Adrenal gland (tissue), 19 donors: ENCODE measurements at places on chromosomes 7 and 10. TPM values are rescaled to one million over a fixed set of nuclear protein-coding genes. Genes with fewer than 3 reads are reported as not detected.

Gene AQP1
- total RNA-seq, result 37.6 TPM

Gene INSYN2A
- total RNA-seq, result not detected

- H3K4me3 ChIP-seq, result peak overlapping the region; percentile 34
- DNase-seq, result peak; percentile 67
- H3K27me3 ChIP-seq, result no peaks in the 10 kb centered on the region
- H3K4me1 ChIP-seq, result peaks cover 14% of the 10 kb centered on the region
Measured at GRCh38 chr7:158016180-158017097, 571.2 kb downstream of the PTPRN2 start.

DNA sequence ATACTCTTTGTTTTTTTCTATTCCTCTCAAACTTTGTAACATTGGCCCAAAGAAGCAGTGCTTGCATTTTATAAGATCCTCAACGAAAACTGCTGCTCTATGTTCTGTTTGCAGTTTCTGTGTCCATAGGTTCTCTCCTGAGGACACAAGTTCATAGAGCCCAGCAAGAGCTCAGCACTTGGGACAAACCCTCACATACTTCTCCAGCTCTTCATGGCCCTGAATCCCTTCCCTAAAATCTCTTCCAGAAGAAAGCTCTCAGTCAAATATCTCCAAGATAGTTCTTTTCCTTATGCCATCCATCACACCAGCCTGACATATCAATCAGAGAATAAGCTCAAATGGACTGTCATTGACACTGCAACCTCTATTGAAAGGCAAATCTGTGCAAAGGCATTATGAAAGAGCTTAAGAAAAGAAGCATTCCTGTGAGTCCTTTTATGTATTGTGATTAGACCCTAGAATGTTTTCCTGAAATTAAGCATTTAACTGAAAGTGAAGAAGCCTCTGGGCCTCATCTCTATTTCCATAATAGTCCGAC lies 405.5 kb downstream of the ANKRD7 start:
- no peaks in the 10 kb centered on the region for H3K4me1 ChIP-seq
- H3K36me3 ChIP-seq, result no peaks in the 10 kb centered on the region
- no peak for DNase-seq
- H3K27ac ChIP-seq, result no peak overlapping the region

Gene BRAF
- total RNA-seq, result 27.3 TPM

GRCh38 chr10:129883029-129883428 lies 81.0 kb downstream of the EBF3 start:
- H3K36me3 ChIP-seq, result no peaks in the 10 kb centered on the region
- H3K4me3 ChIP-seq, result no peak overlapping the region
- H3K27ac ChIP-seq, result no peak overlapping the region
- no peak for DNase-seq
- H3K27me3 ChIP-seq, result no peaks in the 10 kb centered on the region

DNA sequence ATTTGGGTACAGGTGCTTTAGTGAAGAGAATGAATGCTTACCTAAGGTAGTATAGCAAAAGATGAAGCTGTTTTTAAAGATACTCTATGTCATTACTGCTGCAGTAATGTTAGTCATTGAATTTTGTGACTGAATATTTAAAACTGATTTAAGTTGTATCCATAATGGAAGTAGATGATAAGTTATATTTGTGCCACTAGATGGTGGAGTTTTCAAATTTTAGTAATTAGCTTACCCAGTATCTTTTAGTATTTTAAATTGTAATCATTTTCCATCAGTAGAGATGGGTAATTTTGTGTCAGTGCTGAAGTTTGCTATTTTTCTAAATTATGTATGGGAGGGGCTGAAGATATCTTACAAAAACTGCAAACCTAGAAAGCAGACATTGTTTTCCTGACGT lies 25.2 kb downstream of the HBP1 start:
- H3K4me1 ChIP-seq, result no peaks in the 10 kb centered on the region
- no peak for DNase-seq
- no peak overlapping the region for H3K4me3 ChIP-seq
- no peaks in the 10 kb centered on the region for H3K36me3 ChIP-seq
- H3K27me3 ChIP-seq, result no peaks in the 10 kb centered on the region
- H3K27ac ChIP-seq, result no peak overlapping the region

- no peak for DNase-seq
- H3K27me3 ChIP-seq, result no peaks in the 10 kb centered on the region
- H3K36me3 ChIP-seq, result no peaks in the 10 kb centered on the region
- H3K4me1 ChIP-seq, result no peaks in the 10 kb centered on the region
Measured at GRCh38 chr7:47188653-47189315, 393.1 kb downstream of the TNS3 start.

Gene SDK1
- total RNA-seq, result 1.6 TPM

DNA sequence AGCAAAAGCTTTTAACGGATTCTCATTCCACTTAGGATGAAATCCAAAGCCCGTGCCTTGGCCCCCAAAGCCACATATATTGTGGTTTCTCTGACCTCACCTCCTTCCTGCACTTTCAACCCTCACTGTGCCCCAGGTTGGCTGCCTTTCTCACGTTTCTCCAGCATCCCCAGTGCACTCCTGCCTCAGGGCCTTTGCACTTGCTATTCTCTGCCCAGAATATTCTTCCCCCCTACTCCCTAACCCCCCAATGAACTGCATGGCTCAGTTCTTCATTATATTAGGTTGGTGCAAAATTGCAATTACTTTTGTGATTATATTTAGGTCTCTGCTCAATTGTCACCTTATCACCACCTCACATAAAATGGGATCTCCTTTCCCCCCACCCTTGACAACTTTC lies 34.2 kb downstream of the MYOF start:
- no peaks in the 10 kb centered on the region for H3K4me1 ChIP-seq
- no peak for DNase-seq
- H3K27me3 ChIP-seq, result no peaks in the 10 kb centered on the region
- H3K36me3 ChIP-seq, result peaks cover 8% of the 10 kb centered on the region

Gene SLC18A3
- total RNA-seq, result not detected

- H3K4me1 ChIP-seq, result peaks cover 7% of the 10 kb centered on the region
- no peaks in the 10 kb centered on the region for H3K27me3 ChIP-seq
- no peak overlapping the region for H3K4me3 ChIP-seq
- H3K36me3 ChIP-seq, result no peaks in the 10 kb centered on the region
- no peak for DNase-seq
- H3K27ac ChIP-seq, result peak overlapping the region; percentile 79
Measured at GRCh38 chr7:73735528-73735905, 3.1 kb downstream of the ABHD11 start.

DNA sequence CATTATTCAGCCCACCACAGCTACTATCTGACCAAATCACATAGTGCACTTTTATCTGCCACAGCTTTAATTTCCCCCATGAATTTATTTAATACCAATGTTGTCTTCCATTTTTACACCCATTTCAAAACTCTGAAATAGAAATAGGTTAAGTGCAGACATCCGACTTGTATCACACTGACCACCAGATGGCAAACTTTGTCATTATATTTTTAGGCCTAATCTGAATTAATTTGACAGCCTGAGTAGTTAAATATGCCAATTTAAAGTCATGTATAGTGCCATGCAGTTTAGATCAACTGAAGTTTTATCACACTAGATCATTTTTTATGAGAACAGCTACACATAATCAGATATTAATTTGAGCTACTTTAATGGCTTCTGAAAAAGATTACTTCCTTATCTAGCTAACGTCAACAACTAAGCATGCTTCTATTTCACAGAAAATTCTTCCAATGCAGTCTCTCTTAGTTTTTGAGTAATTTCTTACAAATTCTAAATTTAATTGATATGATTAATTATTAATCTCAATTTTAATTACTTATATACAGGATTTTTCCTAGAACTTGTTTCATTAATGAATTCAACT lies 566.4 kb downstream of the GFRA1 start:
- H3K36me3 ChIP-seq, result no peaks in the 10 kb centered on the region
- no peak overlapping the region for H3K4me3 ChIP-seq
- H3K27me3 ChIP-seq, result no peaks in the 10 kb centered on the region
- H3K27ac ChIP-seq, result no peak overlapping the region
- H3K4me1 ChIP-seq, result no peaks in the 10 kb centered on the region

GRCh38 chr10:111885046-111885445 lies 298.5 kb downstream of the GPAM start:
- no peaks in the 10 kb centered on the region for H3K27me3 ChIP-seq
- H3K27ac ChIP-seq, result no peak overlapping the region
- no peaks in the 10 kb centered on the region for H3K36me3 ChIP-seq
- H3K4me1 ChIP-seq, result no peaks in the 10 kb centered on the region

- H3K36me3 ChIP-seq, result no peaks in the 10 kb centered on the region
- H3K27ac ChIP-seq, result no peak overlapping the region
- no peaks in the 10 kb centered on the region for H3K4me1 ChIP-seq
- H3K4me3 ChIP-seq, result no peak overlapping the region
Measured at GRCh38 chr7:75776295-75776971, 4.4 kb upstream of the CCL26 start.

Gene VAX1
- total RNA-seq, result not detected

- H3K36me3 ChIP-seq, result no peaks in the 10 kb centered on the region
- no peak overlapping the region for H3K27ac ChIP-seq
- H3K27me3 ChIP-seq, result no peaks in the 10 kb centered on the region
- no peaks in the 10 kb centered on the region for H3K4me1 ChIP-seq
- H3K4me3 ChIP-seq, result no peak overlapping the region
- no peak for DNase-seq
Measured at GRCh38 chr7:108805808-108806397, 236.2 kb downstream of the DNAJB9 start.

Gene SLC4A2
- total RNA-seq, result 146 TPM

Gene VWC2
- under 0.01 TPM for total RNA-seq

DNA sequence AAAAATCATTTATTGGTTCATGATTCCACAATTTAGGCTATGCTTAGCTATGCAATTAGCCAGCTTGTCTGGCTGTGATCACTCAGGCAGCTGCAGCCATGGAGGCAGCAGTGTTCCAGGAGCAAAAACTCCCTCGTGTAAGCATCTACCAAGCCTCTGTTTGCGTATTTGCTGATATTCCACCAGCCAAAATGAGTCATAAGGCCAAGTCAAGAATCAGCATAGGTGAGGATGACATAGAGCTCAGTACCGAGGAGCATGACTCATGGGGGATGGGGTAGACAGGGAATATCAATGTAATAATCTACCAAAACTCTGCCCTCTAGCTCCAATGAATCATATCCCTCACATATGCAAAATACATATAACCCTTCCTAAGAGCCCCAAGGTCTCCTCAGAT lies 63.3 kb downstream of the IMMP2L start:
- no peak overlapping the region for H3K27ac ChIP-seq
- H3K4me3 ChIP-seq, result no peak overlapping the region
- no peaks in the 10 kb centered on the region for H3K27me3 ChIP-seq
- no peaks in the 10 kb centered on the region for H3K36me3 ChIP-seq
- DNase-seq, result no peak
